ENCODE measurements at places on chromosomes 2 and 18. TPM values are rescaled to one million over a fixed set of nuclear protein-coding genes. Genes with fewer than 3 reads are reported as not detected.
A peak's percentile ranks its signal among the peaks of the same experiment; 100 is the strongest.

DNA sequence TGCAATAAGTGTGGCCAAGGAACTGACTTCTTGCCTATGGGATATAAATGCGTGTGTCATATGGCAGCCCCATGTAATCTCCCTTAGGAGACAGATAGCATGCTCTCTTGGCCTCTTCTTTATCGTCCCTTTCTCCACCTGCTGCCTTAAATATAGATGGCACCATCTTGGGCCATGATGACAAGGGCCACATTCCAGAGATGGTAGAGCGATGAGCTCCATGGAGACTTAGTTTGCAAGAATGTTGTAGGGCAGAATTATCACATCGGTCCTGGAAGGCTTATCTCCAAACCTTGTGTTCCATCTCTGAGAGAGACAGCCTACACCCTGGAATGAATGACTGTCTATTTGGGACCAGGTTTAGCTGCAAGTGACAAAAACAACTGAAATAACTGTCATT is 536.7 kb downstream of the TNS1 start:
- no peak for DNase-seq
- H3K27ac ChIP-seq: no peak overlapping the region
- H3K36me3 ChIP-seq: no peaks in the 10 kb centered on the region

- H3K4me1 ChIP-seq: no peaks in the 10 kb centered on the region
- peak; percentile 48 for DNase-seq
- H3K27ac ChIP-seq: no peak overlapping the region
- no peaks in the 10 kb centered on the region for H3K36me3 ChIP-seq
- no peak overlapping the region for H3K4me3 ChIP-seq
- H3K27me3 ChIP-seq: no peaks in the 10 kb centered on the region
Observed at GRCh38 chr2:118593257-118593656, 254.2 kb downstream of the EN1 start.

GRCh38 chr18:23658285-23658684 is 4.4 kb downstream of the ANKRD29 start:
- H3K27ac ChIP-seq: no peak overlapping the region
- H3K4me3 ChIP-seq: no peak overlapping the region
- no peaks in the 10 kb centered on the region for H3K36me3 ChIP-seq
- no peaks in the 10 kb centered on the region for H3K27me3 ChIP-seq
- DNase-seq: peak; percentile 72

Gene EPHA4
- 24.4 TPM for polyA plus RNA-seq

DNA sequence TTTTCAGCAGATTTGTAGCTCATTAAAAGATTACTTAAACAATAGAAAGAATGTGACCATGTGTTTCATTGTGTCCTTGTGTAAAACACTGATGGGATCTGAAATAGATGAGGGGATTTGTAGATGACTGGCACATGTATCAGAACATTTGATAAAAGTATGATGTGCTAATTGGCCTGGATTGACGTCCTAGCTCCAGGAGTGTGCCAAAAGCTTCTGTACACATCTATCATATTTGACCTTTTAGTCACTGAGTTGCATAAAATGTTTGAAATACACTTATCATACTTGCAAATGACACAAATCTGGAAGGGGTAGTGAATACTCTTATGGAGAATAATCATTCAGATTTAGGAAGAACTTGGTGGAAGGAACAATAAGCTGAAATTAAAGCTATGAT is 778.5 kb downstream of the ERBB4 start:
- H3K36me3 ChIP-seq: no peaks in the 10 kb centered on the region
- no peaks in the 10 kb centered on the region for H3K27me3 ChIP-seq

Gene SNORC
- not detected for polyA plus RNA-seq

Gene CREG2
- not detected for polyA plus RNA-seq

DNA sequence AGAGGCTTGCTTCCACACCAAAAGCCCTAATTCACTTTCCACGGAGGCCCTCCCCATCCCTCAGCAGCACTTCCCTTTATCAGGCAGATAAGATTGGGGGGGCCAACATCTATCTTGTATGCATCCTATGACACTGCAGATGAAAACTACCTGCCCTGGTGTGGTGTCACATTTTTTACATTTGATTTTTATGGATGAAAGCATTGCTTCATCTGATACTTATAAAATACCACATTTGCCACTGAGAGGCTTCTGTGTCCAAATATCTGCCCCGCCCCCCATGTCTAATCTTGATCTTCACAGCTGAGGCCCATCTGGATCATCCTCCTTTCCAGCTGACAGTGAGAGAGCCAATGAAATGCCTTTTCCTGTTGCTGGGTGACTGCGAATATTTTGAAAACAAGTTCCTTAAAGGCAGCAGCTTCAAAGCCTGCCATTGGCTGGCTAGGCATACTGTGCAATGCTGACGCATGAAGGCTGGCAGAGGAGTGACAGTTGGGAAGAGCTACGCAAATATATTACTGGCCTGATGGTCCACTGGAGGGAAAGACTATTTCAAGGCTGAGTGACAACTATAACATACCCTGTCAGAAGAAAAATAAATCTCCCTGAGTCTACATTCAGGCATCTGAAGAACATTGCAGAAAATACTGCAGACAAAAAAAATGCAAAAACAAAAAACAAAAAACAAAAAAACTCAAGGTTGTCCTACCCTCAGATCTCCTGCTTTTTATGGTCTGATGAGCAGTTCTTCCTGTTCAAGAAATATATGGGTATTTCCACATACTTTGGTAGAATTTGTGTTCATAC is 318.7 kb downstream of the PDE11A start:
- no peak overlapping the region for H3K4me3 ChIP-seq
- H3K27ac ChIP-seq: no peak overlapping the region
- peak; percentile 78 for DNase-seq
- H3K36me3 ChIP-seq: no peaks in the 10 kb centered on the region
- 0 out of 2 replicates have a peak, but pooled peaks cover 4% of the 10 kb centered on the region for H3K4me1 ChIP-seq

Gene DPP10
- polyA plus RNA-seq: not detected

DNA sequence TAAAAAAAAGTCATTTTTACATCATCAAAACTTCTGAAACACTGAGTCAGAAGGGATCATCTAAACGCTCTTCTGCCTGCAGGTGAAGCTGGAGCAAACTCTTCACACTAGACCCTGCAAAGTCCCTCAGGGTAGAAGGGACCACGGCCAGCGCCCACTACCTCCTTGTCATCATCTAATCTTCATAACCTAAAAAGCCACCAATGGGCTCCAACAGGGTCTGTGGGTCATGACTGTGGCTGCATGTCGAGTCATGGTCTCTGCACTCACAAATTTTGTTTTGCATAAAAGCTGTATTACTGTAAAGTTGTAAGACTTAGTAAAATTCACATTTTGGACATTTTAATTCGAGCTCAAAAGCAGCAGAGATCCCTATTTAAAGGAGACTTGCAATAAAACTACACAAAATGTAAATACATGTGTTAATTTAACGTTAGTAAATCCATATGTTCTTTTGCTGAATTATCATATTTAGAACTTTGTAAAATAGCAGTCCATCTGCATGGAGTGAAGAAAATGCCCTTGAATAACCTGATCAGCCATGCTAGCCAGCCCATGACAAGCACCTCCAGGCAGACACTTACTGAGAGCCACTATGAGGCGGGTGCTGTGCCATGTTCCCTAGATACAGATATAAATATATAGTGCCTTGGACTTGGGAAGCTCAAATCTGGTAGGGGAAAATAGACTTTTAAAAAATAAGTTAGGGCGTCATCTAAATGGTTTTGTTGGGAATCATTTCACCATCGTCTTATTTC is 437.2 kb upstream of the LYPD1 start:
- H3K27me3 ChIP-seq: no peaks in the 10 kb centered on the region
- no peak overlapping the region for H3K27ac ChIP-seq
- H3K4me3 ChIP-seq: no peak overlapping the region

Data from GM23248 (cell line).